NCI-H2107 (cell line): ENCODE measurements at places on chromosomes 7 and 10.

- no peak for DNase-seq
Measured at GRCh38 chr10:103473261-103473671, 5.8 kb downstream of the CALHM3 start.

DNA sequence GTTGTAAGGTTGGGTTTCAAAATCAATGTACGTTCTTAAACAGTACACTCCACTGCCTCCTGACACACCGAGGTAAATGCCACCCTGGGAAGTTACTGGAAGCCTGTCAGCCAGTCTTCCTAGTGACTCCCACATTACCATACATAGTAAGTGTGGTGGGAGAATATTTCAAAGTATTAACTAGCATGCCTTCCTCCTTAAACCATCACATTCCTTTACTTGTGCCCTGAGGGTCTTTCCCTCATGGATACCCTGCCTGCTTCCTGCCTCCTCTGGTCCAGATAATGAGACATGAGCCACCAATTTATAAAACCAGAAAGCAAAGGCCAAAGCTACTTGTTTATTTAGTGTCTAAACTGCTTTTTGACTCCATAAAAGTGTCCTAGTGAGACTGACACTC, 23.3 kb upstream of the SORCS3 start:
- no peak for DNase-seq

GRCh38 chr10:112951359-112952281, 1.6 kb downstream of the TCF7L2 start:
- no peak for DNase-seq

DNA sequence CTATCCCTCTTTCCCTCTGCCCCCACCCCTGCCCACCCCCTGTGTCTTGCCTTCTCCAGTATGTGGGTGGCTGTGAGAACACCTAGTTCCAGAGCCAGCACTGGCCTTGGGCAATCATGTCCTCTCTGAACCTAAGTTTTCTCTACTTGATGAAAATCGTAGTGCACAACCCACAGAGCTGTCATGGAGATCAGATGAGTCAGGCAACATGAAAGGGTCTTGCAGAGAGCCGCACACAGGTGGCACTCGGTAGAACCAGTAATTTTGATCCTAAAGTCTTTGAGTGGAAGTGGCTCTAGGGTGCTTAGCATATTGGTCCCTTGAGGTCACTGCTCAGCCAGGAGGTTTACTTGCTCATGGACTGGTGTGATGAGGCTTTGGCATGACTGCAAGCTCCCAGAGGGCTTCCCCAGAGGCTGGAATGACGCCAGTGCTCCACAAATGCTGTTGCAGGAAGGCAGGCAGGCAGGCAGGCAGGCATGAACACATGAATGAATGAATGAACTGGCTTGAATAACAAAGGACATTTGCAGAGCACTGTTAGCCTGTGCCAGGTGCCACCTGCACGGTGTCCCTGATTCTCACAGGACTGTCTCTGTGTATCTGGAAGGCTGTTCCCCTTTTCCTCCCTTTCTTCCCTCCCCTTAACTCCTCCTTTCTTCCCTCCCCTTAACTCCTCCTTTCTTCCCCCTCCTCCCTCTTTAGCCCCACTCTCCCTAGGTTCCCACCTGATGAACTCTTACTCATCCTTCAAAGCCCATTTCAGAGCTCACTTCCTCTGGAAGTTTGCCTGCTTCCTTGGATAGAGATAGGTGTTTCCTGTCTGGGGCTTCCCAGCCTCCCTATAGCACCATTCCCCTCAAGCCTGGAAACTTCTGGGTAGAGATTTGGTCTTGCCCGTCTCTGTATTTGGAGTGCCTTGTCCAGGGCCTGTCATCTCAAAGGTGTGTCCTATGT, 27.2 kb upstream of the CTBP2 start:
- no peak for DNase-seq

DNA sequence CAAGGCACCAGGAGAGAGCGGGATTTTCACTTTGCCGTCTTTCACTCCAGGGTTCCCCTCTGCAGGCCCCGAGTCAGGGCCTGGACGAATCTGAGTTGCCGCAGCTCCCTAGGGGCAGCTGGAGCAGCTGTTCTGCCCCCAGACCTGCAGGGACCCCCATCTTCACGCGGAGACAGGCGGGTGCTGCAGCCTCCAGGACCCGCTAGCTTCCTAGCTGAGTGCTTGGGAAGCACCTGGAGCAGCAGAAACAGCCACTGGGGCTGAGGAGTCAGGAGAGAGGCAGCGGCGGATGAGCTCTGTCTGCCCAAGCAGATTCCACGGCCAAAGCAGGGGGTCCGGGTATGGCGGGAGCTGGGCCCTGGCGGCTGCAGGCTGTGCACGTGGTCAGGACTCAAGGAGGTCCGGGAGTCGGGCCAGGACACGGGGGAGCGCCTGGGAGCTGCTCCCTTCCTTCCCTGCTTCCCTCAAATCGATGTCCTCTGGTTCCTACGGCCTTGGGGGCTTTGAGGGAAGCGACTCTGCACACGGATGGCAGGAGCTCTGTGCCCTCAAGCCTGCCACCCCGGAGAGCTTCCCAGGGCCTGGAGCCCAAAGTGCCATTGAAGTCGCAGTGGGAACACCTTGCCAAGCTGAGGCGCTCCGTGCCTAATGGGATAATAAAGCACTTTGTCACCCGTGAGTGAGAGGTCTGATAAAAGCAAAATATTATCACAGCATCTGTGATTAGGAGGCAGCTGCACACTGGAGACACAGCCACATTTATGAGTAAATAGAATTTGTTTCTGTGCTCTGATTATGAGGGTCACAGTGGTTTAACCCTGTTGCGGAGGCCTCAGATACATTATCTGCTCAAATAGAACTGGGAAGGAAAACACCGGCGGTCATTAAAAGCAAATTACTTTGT, 17.2 kb downstream of the MNX1 start:
- DNase-seq, result no peak

DNA sequence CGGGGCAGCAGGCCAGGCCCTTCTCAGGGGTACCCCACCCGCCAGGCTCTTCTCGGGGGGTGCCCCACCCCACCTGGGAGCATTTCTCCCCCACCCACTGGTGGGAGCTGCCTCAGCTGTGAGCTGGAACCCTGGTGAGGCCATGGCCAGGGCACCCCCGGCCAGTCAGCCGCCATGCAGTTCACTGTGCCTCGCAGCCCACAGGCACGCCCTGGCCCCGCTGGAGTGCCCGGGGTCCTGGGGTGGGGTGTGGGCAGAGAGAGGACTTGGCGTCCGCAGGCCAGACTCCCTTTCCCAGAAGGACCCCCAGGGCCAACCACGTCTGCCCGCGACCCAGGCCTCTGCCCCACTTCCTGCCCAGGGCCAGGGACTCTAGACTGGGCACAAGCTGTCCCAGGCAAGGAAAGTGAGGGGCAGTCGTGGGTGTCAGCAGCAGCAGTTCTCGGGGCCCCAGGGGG, 13.1 kb downstream of the DPYSL4 start:
- DNase-seq, result no peak

DNA sequence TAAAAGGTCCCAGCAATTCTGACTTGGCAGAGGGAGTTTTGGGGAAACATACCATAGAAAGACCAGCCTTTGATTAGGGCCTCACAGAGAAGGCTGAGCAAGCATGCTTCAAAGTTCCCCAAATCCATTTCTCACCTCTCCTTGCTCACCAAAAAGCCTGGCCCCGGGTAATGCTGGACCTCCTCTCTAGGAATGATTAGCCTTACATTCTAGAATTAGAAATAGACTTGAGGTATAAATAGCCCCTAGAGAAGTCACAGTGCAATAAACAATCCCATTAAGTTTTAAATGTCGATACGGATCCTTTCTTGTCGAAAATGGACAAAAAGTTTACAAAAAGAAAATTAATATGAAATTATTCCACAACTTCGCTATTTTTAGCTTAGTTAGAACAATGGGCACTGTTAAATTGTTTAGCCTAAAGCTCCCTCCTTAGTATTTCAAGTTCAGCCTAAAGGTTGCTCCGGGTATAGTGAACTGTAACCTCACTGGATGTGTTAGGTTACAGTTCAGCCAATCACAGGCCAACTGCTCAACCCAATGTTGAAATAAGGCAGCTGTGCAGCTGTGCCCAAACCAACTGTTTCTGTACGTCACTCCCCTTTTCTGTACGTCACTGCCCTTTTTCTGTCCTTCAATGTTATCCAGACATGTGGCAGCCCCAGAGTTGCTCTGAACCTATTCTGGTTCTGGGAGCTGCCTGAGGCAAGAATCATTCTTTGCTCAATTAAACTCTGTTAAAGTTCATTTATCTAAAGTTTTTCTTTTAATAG, 7.9 kb upstream of the GSDME start:
- no peak for DNase-seq

DNA sequence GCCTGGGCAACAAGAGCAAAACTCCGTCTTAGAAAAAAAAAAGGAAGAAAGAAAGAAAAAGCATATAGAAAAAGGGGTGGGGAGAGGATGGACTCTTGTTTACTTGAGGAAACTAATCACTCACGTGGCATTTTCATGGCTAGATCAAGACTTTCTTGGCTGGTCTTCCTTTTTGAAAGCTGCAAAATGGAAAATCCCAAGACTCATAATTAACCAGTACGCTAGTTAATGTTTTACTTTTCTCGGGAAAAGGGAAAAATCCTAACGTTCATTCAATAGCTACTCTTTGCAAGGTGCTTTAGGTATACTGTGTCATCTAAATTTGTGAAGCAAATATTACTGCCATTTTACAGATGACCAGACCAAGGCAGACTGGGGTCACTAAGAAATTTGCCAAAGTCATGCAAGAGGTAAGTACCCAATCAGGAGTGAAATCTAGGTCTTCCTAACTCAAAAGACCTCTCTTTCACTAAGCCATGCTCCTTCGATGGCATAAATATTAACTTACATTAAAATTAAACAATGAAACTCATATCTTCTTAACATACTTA, 24.4 kb downstream of the NAPEPLD start:
- no peak for DNase-seq

GRCh38 chr7:55593172-55593514, 20.8 kb upstream of the VOPP1 start:
- DNase-seq, result no peak

DNA sequence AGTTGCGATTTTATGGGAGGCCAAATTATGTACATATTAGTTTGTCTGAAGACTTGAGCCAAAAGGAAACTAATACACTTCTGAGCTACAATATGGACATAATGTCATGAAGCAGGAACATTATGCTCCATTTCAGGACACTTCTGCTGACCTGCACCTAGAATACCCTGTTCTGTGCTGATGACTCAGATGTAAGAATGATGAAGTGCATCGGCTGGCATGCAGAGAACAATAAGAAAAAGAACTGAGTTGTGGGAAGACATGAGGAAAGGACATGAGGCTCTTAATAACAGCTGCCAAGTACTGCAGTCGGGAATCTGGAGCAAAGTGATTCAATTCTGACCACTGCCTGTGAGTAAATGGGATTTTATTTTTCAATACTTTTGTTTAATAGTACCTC, 192.9 kb upstream of the VSTM2A start:
- DNase-seq, result no peak
